NCI-H2171 treated with DMSO at 0.1 percent for 48 hours (cell line): ENCODE measurements at places on chromosomes 12 and 14.

GRCh38 chr12:98421316-98421715 is 94.1 kb upstream of the TMPO start:
- DNase-seq: peak; percentile 50

GRCh38 chr14:34826661-34827060 is 48.5 kb downstream of the BAZ1A start:
- DNase-seq: no peak

- no peak for DNase-seq
Observed at GRCh38 chr12:76033081-76034011, 1.8 kb upstream of the PHLDA1 start.

GRCh38 chr12:66929121-66929520 is 250.2 kb upstream of the GRIP1 start:
- no peak for DNase-seq

GRCh38 chr14:51210594-51210993 is 29.5 kb upstream of the TMX1 start:
- DNase-seq: peak; percentile 64

DNA sequence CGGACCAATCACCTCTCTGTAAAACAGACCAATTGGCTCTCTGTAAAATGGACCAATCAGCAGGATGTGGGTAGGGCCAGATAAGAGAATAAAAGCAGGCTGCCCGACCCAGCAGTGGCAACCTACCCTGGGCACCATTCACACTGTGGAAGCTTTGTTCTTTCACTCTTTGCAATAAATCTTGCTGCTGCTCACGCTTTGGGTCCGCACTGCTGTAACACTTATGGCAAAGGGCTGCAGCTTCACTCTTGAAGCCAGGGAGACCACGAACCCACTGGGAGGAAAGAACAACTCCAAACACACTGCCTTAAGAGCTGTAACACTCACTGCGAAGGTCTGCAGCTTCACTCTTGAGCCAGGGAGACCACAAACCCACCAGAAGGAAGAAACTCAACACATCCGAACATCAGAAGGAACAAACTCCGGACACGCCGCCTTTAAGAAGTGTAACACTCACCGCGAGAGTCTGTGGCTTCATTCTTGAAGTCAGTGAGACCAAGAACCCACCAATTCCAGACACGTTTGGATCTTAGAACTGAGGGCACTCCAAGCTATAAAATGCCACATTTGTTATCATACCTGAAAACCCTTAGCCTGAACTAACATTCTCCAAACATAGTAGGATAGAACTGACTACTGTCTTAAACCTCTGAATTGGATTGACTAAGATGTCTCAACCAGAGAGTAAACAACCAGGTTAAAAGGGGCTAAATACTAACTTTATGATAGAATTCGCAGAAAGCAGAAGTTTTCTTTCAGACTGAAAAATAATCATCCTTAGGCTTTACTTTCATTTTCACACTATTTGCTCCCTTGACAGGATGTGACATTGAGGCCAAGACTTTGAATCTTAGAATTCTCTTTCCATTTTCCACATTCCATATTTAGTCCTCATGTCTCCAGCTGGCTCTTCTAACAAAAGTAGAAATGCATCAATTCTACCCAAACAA is 33.6 kb downstream of the CDKL1 start:
- DNase-seq: no peak

DNA sequence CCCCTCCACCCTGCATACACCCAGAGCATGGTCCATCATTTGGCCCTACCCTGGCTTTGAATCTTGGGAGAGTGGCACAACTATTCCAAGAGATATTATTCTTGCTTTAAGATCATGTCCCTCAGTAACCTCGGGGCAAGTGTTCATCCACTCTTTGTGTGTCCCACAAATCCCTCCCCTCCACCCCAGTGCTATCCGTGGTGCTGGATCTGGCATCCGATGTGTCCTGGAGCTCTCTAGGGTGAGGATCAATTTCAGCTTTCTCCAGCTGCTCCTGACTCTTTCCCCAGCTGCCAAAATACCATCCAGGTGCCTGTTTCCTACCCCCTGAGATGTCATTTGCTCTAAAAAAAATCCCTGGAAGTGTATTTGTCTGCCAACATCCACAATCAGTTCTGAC is 64.8 kb upstream of the CMKLR1 start:
- DNase-seq: peak; percentile 91

- no peak for DNase-seq
Observed at GRCh38 chr12:31510034-31510433, 80.9 kb downstream of the DENND5B start.

GRCh38 chr14:91398707-91399106 is 18.9 kb downstream of the CCDC88C start:
- DNase-seq: no peak

GRCh38 chr12:13154027-13154538 is 42.4 kb upstream of the EMP1 start:
- DNase-seq: no peak

GRCh38 chr14:26926585-26926984 is 328.8 kb upstream of the NOVA1 start:
- no peak for DNase-seq

- DNase-seq: no peak
Observed at GRCh38 chr14:25140411-25140810, 90.5 kb upstream of the STXBP6 start.

DNA sequence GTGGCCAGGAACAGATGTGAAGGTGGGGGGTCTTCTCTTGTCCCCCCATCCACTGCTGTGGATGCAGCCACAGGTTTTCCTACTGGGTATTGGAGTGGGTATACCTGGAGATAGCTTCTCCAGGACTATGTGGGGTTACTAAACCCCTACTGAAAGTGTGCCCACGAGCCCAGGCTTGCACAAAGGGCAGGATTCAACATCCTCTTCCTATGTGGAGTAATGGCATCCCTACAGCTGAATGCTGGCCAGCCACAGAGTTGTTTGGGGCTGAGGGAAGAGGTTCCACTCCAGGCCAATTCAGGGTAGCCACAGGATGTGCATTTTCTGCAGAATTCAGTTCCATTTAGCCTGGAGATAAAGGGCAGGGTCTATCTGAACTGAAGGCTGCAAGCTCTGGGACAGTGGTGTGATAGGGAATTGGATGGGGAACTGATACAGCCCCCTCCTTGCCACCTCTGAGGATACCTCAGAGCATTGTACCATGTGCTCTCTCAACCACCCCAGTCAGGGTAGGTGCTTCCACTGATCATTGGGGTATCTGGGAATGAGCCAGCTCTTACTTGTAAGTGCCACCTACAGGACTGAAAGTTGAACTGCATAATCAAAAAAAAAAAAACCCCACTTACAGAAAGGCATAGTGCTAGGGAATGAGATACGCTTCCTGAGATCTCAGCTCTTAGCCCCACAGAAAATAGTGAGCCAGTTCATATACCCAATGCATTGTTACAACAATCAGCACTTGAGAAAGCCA is 187.1 kb downstream of the KITLG start:
- peak; percentile 16 for DNase-seq

DNA sequence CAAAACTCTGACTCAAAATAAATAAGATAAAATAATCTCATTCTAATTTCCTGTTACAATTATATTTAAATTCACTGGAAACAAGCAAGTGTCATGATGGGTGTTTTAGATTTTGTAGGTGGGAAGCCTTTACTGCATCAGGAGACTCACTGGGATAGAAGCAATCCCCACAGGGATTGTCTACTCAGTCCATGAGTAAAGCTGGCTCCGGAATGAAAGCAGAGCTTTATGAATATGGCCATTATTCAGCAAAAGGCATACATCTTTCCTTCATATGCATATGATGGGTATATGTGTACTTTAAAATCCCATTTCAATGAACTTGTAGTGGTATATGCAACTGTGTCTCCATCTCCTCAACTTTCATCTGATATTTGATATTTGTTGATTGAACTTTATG is 25.4 kb upstream of the PPM1H start:
- DNase-seq: no peak

DNA sequence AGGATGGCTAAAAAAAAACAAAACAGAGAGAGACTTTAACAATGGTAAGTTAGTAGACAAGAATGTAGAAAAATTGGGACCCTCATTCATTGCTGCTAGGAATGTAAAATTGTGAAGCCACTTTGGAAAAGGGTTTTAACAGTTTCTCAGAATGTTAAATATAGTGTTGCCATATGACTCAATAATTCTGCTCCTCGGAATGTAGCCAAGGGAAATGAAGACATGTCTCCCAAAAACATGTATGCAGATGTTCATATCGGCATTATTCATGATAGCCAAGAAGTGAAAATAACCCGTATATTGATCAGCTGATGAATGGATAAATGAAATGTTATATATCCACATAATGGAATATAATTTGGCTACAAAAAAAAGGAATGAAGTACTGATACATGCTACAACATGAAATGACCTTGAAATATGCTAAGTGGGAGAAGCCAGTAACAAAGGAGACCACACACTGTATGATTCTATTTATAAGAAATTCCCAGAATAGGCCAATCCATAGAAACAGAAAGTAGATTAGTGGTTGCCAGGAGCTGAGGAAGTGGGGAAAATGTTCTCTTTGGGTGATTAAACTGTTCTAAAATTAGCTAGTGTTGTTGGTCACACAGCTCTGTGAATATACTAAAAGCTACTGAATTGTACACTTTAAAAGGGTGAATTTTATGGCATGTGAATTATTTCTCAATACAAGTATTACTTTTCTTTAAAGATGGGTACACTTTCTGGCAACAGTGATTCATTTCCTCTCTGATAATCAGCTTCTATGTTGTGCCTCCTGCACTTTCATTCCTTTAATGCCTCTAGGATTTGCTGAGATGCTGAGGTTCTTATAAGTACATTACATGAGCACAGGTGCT is 132.5 kb downstream of the DAAM1 start:
- DNase-seq: no peak

GRCh38 chr12:122048151-122048550 is 26.5 kb downstream of the BCL7A start:
- no peak for DNase-seq

DNA sequence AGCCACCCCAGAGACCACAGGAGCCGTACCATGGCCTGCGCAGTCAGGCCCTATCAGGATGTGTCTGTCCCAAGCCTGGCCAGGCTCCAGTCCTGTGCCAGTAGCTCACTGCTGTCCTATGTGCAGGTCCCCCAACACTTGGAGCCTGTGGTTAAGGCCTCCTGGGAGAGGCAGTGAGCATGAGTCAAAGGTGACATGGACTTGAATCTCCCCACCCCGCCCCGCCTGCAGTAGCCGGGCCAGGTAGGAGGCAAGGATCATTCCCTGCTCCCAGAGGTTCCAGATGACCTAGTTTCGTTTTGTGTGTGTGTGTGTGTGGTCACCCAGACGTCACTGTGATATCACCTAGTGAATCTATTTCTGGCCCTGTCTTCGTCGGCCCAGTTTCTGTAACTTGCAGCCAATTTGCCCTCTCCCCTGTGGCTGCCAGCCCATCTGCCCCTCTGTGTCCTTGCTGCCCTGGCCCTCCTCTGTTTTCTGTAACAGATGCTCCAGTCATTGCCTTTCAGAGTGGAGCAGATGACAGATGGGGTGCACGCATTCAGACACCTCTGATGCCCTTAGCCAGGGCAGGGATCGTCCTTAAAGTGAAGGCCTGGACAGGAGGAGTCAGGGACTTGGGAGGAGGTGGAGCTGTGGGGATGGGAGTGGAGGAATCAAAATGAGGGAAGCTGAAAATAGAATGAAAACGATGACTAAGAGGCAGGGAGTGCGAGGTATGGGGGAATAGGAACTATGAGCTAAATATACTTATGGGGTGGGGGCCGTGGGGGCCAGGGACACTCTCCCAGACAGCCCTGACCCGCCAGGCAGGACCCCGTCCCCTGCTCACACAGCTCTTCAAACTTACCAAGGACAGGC is 37.4 kb downstream of the SLC6A12 start:
- DNase-seq: peak; percentile 100

GRCh38 chr14:65156568-65157366 is 54.5 kb upstream of the MAX start:
- no peak for DNase-seq

DNA sequence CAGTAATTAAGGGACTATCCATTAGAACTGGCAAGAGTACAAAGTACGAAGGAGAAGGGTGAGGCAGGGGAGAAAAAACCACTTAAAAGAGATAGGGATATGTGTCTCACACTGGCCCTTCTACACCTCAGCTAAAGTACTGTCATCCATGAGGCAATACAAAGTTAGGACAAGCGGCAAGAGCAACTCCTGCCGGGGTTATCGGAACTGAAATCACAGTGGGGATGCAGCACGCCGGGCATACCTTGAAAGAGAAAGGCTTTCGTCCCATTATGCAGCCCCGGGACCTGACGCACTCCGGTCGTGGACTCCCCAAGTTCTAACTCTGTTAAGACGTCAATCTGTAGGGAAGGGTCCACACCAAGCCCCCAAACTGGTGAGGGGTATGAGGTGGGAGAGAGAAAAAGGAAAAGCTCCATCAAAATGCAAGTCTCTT is 1.1 kb downstream of the NELL2 start:
- DNase-seq: no peak

DNA sequence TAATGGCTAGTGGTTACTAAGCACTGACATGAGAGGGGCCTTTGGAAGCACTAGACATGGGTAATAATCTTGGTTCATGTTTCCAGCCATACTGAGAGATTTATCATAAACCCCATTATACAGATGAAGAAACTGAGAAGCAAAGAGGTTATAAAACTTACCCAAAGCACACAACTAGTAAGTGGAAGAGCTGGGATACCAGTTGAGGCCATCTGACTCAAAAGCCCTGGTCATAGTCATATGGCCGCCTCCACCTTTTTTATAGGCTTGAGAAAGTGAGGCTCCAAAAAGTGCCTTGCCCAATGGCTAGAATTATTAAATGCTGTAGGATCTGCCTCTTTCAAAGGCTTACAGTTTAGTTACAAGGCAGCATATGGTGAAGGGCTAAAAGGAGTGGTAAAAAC is 944 bp downstream of the TXNRD1 start:
- no peak for DNase-seq

GRCh38 chr12:45348311-45348710 is 132.4 kb downstream of the ANO6 start:
- no peak for DNase-seq

DNA sequence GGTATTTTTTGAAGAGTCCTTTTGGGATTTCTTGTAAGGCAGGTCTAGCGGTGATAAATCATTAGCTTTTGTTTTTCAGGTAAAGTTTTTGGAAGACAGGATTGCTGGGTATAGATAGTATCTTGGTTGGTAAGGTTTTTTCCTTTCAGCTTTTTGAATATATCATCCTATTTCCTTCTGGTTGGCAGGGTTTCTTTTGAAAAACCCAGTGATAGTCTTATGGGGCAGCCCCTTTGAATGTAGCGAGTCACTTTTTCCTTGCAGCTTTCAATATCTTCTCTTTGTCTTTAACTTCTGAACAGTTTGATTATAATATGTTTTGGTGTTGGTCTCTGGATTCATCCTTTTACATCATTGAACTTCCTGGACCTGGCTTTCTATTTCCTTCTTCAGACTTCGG is 20.2 kb downstream of the TMX1 start:
- DNase-seq: no peak
